GF-D8 (cell line): ENCODE measurements at places on chromosomes 16 and 17.
A peak's percentile ranks its signal among the peaks of the same experiment; 100 is the strongest.

GRCh38 chr17:21210411-21211076, 3.4 kb downstream of the TMEM11 start:
- DNase-seq = peak; percentile 50

GRCh38 chr16:89811321-89811720, 5.1 kb downstream of the FANCA start:
- no peak for DNase-seq

GRCh38 chr16:89720551-89720812, 216 bp downstream of the VPS9D1 start:
- DNase-seq = no peak

DNA sequence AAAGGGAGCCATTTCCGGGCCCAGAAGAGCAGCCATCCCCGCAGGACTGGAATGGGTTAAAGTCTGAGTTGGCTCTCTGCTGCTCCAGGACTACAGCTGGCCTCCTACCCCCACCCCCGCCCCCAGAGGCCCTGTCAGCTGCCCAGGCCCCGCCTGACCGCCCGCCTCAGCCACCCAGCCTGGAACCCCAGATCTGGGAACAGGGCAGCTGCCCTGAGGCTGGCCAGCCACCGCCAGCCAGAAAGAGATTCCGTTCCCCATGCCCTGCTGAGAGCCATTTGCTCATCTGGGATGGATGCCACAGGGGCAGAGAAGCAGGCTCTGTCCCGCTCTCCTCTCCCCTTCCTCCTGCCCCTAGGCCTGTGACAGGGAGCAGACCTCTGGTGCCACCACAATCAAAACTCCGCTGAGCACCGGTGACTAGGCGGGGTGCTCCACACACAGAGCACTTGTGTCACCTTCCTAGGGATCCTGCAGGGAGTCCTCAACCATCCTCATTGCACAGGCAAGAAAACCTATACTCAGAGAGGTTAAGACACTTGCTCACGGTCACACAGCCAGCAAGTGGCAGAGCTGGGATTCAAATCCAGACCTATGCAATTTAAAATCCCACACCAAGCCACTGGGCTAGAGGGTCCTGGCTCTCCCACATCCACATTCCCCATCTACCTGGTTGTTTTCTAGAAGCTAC, 44.1 kb downstream of the ZNF423 start:
- no peak for DNase-seq

- DNase-seq = no peak
These were observed 1.5 kb downstream of the PSMD7 start for GRCh38 chr16:74298104-74298503.

- DNase-seq = no peak
These were observed 190.7 kb downstream of the KATNIP start for GRCh38 chr16:27740496-27741201.

DNA sequence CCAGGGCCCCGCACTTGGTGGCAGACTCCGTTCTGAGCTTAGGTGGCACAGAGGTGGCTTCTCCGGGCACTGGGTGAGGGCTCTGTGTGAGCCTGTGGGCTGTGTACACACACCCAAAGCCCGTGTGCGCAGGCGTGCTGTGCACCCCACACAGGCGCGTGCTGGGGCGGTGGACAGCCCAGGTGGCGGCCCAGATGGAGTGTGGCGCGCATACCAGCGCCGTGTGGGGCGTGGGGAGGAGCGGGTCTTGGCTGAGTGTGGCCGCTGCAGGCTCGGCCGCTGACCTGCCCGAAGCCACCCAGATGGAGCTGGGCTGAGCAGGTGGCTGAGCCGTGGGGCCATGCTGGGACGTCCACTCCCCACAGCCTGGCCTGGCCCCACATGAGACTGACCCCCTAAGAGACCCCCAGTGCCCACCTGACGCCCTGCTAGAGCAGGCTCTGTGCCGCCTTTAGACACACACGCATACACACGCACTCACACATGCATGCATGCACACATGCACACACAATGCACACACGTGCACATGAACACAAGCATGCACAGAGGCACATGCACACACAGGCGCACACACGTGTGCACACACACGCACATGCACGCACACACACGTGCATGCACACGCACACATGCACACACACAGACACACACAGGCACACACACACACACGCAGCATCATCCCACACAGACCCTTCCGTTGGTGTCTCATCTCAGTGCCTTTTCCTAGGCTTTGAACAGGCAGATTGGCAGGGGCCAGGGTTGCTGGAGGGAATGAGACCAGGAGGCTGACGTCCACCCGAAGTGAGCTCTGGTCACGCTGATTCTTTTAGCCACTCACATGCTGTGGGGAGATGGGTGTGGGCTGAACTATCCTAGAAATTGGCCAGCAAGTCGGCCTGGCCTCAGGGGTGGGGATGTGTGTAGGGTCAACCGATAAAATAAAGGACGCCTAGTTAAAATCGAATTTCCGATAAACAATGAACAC, 2.1 kb downstream of the PRR35 start:
- DNase-seq = no peak

GRCh38 chr17:81388612-81389367, 6.5 kb upstream of the BAHCC1 start:
- no peak for DNase-seq

DNA sequence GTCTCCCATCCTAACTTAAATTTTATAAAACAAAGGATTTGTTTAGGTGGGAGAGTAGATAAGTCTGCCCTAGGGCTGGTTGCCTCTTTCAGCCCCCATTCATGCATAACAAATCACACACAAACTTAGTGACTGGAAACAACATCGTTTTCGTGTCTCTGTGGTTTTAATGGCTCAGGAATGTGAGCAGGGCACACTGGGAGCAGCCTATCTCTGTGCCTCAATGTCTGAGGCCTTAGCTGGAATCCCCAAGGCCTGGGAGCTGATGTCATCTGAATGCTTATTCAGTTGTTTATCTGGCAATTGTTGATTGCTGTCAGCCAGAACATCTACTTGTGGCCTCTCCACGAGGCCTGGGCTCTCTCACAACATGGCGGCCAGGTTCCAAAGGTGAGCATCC, 101.9 kb upstream of the HSBP1 start:
- DNase-seq = no peak

DNA sequence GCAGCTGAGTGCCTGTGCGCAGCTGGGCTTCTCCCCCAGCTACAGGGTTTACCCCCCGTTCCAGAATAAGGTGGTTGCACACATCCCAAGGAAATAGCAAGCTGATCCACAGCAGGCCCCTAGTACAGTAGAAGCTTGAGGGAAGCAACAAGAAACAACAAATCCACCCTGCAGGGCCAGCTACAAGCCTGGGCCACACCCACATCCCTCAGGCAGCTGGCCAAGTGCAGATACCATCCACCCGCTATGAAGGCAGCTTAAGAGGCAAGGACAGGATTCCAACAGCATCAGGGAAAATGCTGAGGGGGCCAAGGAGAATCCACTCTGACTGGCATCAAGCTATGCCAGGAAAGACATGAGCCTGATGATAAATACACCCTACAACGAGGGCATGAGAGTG, 66.9 kb upstream of the RCVRN start:
- no peak for DNase-seq

DNA sequence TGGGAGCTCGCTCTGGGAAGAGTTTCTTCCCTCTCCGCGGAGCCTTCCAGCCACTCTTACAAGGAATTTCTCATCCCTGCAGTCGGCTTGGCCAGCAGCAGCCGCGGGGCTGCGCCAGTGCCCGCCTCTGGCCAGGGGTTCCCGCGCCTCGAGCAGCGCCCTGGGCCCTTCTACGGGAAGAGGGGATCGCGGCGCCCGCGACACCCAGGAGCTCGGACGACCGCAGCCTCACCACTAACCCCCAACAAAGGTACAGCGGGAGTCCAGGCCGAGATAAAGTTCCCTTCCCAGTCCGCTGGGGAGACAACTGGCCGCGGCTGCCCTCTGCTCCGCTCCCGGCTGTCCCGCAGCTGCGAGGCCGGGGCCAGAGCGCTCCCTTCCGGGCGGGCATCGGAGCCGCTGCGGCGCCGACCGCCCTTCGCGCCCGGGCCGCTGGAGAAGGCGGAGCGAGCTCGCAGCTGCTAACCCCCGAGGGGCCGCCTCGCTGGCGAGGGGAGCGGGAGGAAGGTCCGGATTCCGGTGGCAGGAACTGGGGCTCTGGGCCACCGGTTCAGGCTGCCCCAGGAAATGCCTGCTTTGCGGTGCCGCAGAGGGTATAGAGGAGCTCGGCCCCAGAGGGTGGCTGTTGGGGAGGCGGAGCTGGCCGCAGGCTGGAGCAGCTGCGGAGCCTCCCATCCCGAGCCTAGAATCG, 3.6 kb upstream of the HS3ST3B1 start:
- DNase-seq = no peak

- DNase-seq = no peak
These were observed 8.9 kb upstream of the MEOX1 start for GRCh38 chr17:43670645-43671030.

- DNase-seq = no peak
These were observed 49.9 kb downstream of the BAIAP2 start for GRCh38 chr17:81084680-81085419.

DNA sequence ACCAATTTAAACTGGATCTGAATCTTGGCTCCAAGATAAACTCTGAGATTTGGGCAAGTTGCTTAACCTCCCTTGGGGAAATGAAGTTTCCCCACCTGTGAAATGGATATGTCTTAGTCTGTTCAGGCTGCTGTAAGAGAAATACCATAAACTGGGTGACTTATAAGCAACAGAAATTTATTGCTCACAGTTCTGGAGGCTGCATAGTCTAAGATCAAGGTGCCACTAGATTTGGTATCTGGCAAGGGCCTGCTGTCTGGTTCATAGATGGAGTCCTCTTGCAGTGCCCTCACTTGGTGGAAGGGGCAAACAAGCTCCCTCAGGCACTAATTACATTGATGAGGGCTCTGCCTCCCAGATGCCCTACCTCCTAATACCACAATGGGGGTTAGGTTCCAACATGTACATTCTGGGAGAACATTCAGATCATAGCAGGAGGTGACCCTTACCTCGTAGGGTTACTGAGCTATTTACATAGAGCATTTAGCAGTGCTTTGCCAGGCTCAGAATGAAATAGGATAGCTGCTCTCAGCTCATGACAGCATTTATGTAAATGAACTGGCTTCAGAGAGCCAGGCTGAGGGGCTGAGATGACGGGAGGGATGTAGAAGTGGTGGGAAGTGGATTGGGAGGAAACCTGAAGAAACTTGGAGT, 83.9 kb downstream of the SPECC1 start:
- DNase-seq = no peak

GRCh38 chr16:69366431-69366830, 14.8 kb upstream of the TMED6 start:
- no peak for DNase-seq

DNA sequence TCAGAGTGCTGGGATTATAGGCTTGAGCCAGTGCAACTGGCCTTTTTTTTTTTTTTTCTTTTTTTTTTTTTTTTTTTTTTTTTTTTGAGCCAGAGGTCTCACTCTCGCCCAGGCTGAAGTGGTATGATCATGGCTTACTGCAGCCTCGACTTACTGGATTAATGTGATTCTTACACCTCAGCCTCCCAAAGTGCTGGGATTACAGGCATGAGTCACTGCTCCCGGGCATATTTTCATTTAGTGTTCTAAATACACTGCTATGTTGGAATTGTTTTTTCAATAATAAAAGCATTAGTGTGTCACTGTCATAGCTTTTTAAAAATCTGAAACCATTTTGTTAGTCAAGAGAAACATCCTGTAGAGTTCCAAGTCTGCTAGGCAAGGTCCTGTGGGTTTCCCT, 40.3 kb downstream of the NDE1 start:
- no peak for DNase-seq

DNA sequence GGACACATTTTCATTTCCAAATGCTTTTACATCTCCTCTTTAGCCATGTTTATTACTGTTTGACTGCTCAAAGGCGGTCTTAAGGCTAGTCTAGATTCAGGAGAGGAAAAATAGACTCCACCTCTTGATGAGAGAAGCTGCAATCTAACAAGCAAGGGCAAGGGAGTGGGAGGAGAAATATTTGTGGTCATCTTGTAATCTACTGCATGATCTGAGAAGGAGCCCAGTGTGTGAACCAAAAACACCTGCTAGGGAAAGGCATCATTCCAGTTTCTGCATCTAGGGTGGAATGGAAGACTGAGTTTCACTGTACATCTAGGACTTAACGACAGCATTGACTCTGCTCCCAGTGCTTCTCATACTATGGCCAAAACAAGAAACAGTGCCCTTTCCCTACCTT, 232.2 kb upstream of the HS3ST3A1 start:
- DNase-seq = no peak
